ENCODE measurements at places on chromosomes 2 and 18.

DNA sequence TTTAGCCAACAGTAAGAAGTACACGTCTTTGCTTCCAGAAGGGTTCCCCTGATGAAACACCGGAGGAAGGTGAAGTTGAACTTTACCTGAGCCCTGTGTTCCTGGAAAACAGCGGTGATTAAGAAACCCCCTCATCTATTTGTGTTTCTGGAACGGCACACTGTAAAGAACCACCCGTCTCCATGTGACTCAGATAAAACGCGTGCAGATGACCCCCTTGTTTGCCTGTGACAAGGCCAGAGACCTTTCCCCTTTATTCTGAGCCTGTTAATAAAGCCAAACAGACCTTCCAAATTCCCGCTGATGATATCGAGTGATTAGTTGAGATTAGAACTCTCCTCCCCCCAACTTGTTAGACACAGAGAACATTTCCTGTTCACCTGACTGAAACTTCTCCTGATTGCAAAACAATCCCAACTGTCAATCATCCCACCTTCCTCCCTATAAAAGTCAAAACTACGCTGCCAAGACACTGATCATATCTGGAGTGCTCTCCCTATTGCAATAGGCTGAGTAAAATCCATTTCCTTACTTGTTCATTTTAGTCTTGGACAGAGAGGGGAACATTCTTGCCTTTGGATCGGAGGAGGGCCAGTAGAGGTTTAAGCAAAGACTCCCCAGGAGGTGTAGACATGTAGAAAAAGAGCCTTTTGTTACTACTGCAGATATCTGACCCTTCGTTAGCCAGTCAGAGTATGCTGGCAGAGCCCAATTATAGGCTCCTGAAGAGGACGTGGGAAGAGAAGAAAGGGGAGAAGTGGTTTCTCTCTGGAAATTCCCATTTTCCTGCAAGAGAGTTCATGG lies 914 bp upstream of the IWS1 start:
- DNase-seq: peak; percentile 24

DNA sequence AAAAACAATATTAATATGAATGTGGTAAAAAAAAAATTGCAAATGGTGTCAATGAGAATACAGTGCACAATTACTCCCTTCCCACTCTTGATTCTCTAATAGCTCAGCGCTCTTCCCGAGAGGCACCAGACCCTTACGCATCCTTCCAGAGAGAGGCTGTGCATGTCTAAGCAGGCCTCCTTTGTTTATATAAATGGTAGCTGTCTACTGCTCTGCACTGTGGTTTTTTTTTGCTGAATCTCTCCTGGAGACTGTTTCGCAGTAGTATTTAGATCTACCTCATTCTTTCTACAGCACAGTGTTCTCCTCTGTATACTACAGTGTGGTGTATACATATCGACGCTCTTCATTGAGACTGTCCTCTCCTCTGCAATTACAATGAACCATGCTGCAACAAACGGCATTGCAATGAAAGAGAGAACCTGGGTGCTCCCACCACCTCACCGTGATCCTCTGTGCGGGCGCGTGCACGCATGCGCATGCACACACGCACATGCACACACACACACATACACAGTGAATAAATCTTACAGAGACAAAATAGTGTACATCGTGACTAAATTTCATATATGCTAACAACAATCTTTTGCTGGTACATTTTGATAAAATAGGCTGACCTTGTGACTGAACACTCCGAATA lies 19.4 kb downstream of the SEPTIN10 start:
- no peak for DNase-seq

- no peak for DNase-seq
These were observed 18.8 kb upstream of the CCDC195 start for GRCh38 chr2:224734949-224735348.

GRCh38 chr2:68980956-68981355 lies 6.5 kb downstream of the GKN1 start:
- DNase-seq: no peak

DNA sequence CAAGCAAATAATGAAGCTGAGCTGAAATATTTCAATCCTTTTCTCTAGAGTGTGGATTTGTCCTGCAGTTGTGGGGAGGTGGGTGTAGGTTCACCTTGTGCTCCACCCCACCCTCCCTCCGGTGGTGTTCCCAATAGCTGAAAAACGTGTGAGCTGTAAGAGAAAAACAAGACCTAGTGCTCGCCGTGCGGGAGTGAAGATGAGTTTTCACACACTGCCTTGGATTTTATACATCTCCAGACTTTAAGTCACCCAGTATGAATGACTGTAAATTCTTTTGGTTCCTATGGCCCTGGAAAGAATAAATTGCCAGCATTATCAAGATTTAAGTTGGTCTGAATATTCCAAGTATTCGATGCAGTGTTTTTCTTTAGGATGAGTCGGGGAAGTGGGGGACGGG lies 1.9 kb upstream of the SOX11 start:
- no peak for DNase-seq

DNA sequence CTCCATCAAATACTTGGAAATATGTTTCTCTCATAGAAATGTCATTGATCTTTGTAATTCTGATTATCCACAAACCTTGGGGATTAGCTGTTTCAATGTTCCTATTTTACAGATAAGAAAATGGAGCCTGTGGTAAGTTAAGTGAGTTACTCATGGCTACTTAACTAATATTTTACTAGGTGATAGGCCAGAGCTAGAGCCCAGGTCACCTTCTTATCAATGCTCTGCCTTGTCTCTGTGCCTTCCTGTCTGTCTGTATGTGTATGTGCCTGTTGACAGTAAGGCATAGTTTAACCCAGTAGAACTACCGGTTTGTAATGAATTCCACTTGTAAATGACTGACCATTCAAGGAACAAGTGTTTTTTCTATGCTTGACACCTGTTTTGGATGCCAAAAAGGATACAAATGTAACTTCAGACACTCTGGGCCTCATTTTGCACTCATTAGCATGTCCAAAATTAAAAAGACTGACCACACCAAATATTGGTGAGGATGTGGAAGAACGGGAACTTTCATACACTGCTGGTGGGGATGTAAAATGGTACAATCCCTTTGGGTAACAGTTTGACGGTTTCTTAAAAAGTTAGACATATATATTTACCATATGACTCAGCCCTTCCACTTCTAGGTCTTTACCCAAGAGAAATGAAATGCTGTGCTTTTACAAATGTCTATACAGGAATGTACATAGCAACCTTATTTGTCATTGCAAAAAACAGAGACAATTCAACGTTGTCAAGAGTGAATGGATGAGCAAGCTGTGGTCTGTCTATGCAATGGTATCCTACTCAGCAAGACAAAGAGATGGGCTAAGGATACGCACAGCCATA lies 19.6 kb upstream of the IL1A start:
- DNase-seq: no peak

DNA sequence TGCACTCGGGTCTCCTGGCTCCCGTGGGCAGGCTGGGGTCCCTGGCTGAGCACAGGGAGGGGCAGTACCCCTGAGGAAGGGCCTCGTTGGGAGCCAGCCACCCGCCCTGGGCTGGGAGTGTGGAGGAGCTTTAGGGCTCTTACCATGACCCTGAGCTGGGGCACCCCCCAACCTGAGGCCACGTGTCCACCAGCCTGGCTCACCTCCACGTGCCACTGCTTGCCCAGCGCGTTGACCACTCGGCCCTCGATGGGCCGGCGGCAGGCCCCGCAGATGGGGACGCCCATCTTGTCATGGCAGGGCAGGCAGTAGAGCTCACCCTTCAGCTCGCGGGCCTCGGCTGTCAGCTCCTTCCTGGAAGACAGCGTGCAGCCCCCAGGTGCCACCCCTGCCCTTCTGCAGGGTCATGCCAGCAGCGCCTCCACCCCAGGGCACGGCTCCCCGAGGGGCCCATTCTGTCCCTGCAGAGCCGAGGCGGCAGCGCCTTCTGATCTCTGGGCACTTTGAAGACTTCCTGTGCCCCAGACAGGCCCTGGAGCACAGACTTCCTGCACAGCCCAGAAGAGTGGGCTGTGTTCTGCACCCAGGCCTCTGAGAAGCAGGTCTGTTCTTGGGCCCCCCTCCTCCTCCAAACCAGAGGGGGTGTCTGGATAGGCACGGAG lies 4.0 kb upstream of the GPR17 start:
- DNase-seq: no peak

GRCh38 chr18:74611765-74612164 lies 14.1 kb downstream of the ZNF407 start:
- DNase-seq: no peak

GRCh38 chr2:144430722-144431391 lies 89.1 kb downstream of the ZEB2 start:
- no peak for DNase-seq

Data from frontal cortex (tissue), 4 donors.